NCI-H2227 treated with DMSO at 0.1 percent for 48 hours (cell line): ENCODE measurements at places on chromosomes 6 and 20.

- DNase-seq = no peak
These were observed 19.7 kb upstream of the SPAG4 start for GRCh38 chr20:35595901-35596300.

DNA sequence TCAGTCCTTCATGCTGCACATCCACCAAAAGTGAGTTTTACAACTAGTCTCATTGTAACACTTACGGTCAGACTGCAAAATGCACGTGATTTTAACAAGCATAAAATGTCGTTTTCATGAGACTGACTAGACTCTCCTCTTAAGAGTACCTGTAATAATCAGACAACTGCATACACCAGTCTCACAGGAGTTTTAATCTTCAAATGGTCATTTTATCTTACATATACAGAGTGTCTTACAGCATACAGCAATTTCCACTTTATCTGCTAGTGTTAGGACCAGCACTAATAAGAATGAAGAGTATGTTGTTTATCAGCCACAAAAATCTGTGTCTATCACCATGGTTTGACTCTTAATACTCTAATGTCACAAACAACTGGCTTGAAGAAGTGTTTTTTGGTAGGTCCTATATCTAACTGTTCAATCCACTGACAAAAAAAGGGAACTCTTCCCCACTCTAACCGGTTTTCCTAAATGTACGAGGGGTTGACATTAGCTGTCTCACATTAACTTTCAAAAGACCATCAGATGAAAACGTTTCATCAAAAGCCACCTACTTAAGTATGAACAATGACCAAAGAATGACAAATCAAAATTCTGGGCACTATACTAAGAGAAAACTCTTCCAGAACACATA is 1.5 kb upstream of the ASF1A start:
- DNase-seq = no peak

DNA sequence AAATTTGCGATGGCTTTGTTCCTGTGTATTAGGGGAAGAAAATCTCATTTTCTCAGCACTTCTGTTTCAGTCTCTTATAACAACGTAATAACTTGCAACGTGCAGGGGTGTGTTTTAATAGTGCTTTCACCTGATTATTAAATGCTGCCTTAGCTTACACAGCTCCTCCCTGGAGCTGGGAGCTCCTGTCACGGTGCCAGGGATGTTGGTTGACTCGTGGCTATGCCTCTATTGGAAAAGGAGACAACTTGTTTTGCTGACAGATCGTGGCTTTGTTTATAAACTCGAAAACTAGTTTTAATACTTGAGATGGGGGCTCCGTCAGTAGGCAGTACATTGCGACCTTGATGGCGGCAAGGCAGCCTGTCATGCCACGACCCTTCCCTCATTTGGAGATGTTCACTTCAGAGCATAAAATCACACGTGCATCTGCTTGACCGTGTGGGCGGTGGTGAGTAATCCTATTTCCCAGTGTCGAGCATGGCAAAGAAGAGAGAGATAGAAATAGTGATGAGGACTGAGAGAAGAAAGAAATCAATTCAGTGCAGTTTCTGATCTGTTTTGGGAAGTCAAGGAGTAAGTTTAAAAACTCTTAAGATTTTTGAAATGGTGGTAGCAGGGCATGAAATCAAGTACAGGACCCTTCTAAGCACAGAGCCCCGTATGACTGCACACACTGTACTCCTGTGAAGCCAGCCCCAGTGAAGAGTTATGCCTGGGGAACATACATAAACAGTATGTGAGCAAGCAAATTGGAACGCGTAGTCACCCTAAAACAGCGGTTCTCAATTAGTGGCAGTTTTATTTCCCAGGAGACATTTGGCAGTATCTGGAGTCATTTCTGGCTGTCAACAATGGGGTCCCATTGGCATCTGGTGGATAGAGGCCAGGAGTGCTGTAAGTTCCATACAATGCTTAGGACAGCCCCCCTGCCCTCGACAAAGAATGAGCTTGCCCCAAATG is 147.2 kb downstream of the DOK5 start:
- DNase-seq = no peak

GRCh38 chr20:57231951-57232428 is 34.5 kb downstream of the BMP7 start:
- DNase-seq = no peak

GRCh38 chr6:5729080-5729434 is 277.7 kb downstream of the NRN1 start:
- no peak for DNase-seq
